ENCODE measurements at places on chromosomes 12 and 14.
A peak's percentile ranks its signal among the peaks of the same experiment; 100 is the strongest.

GRCh38 chr12:53098354-53098981, 1.0 kb downstream of the IGFBP6 start:
- DNase-seq, result peak; percentile 79

- no peak for DNase-seq
These were observed 234.9 kb upstream of the PLEKHG7 start for GRCh38 chr12:92467886-92468285.

GRCh38 chr14:33642080-33642479, 308.8 kb downstream of the EGLN3 start:
- DNase-seq, result no peak

DNA sequence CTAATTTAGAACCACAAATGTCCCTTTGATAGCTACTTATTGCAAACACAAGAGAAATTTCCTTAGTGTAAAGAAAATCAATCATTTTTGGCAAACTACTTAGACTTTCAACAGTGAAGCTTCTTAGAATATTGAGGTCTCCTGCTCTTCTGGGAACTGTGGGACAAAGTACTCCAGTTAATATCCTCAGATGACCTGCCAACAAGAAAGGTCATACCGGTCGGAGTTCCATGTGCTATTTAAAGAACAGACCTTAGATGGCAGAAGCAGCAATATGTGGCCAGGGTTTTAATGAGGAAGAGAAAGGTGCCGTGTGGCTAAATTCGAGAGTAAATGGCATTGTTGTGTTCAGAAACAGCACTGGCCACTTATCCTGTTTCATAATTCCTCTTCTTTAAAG, 114.7 kb upstream of the AMIGO2 start:
- DNase-seq, result no peak

- no peak for DNase-seq
These were observed 73.6 kb downstream of the TMTC1 start for GRCh38 chr12:29710104-29710503.

DNA sequence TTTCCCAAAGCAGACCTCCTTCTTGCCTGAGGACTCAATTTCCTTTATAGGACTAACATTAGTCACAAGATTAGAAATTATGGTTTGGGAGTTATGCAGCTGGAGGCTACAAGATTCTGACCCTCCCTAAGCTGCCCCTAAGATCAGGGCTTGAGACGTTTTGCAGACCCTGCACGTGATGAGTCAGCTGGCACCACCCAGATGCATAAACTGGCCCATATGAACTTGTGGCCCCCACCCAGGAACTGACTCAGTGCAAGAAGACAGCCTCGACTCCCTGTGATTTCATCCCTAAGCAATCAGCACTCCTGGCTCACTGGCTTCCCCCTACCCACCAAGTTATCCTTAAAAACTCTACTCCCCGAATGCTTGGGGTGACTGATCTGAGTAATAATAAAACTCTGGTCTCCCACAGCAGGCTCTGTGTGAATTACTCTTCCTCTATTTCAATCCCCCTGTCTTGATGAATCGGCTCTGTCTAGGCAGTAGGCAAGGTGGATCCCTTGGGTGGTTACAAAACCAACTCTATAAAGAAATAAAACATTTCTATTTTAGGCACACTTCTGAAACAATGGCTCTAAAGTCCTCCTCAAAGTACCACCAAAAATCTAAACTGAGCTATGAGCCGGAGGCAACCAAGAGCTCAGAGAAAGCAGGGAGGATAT, 233.4 kb downstream of the TMEM132D start:
- DNase-seq, result peak; percentile 23

- DNase-seq, result no peak
These were observed 5.3 kb upstream of the VSIG10 start for GRCh38 chr12:118109088-118109487.

DNA sequence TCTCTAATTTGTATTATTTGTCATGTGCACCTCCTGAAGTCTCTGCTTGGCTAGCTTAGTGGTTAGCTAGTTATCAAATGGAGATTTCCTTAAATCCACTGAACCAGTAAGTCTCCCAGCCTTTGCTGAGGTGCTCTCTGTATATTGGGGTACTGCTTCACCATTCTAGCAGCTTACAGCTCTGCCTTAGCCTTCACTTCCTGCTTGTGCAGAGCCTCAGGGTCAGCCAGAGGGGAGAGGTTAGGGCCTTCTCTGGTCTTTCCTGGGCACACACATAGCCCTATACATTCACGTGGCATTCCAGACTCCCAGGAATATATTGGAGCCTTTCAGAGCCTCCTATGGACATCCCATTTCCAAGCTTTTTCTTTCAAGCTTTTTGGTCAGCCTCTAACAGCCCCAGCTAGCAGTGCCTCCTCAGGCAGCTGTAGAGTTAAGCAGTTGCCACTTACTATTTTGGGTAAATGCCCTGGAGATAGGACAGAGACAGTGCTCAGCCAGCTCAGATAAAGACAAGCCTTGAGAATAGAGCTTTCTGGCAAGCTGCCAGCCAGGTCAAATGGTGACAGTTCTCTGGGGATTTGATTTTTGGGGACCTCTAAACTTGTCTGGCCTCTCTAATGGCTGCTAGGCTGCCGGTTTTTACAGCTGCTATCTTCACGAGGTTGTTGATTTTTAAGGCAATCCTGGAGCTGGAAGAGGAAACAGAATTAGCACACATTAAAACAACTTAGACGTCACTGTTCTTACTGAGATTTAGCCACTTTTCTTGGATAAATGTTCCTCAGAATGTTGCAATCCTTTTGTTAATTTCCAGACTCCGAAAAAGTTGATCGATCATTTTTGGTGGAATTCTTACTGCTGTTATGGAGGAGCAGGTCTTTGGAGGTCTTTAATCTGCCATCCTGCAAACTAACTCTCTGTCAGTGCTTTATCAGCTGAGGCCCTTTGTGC, 32.9 kb downstream of the FBXW8 start:
- no peak for DNase-seq

GRCh38 chr12:111056618-111057521, 136.5 kb upstream of the MYL2 start:
- no peak for DNase-seq

GRCh38 chr12:116982791-116983411, 72.2 kb downstream of the FBXW8 start:
- peak; percentile 83 for DNase-seq

GRCh38 chr12:85523197-85523596, 243.2 kb downstream of the ALX1 start:
- no peak for DNase-seq

DNA sequence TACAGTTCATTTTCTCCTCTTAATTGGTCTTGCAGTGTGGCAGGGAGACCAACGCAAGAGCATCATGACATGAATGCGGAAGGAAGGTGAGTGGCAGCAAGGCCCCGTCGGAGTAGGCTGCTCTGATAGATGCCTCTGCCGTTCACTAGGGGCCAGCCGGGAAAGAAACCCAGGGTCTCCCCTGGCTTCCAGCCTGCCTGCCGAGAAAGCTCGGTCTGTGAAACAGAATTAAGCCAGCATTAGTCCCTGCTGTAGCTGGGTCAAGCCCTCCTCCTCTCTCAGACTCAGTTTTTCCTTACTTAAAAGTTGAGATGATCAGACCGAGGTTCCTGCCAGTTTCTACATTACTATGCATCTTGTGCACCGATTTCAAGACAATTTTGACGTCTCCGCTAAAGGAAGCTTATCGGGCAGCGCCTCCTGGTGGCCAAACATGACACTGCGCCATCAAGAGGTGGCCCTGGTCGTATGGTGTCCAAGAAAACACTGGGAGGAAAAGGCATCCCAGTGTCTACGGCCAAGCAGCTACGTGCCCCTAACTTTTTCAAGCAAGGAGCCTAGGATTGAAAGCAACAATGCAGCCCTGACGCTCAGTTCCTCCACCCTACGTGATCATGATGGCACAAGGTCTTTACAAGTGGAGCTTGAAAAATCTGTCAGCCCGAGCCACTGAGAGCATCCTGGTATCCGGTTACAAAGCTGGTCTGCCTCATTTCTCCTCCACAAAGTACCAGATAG, 131.6 kb downstream of the KSR2 start:
- peak; percentile 81 for DNase-seq

DNA sequence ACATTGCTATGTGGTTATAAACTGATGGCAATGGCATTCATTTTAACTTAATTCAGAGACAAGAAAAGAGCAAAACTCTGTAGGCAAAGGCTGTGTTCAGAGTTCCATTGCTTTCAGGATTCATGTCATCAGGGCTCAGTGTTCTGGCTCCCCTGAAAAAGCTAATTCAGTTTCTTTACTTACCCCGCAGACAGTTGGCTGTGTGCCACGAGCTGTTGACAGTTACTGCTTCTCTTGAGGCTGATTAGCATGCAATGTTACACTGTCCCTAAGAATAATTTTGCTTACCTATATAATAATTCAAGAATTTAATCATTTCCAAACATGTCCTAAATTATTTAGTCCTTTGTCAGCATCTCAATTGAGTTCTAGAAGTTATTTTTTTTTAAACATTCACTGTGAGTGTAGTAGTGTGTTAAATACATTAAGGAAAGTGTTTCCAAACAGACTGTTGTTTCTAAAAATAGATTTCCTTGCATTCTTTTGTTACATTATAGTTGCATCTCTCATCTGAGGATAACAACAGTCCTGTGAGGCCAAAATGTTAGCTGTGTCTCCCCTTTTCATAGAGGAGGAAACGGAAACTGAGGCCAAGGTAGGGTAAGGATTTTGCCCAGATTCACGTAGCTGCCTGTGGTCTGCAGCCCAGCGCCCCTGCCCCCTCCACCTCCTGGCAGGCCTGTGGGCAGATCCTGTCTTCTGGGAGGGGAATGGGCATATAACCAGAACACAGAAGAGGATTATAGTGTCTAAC, 98.6 kb downstream of the PELI2 start:
- peak; percentile 70 for DNase-seq

- peak; percentile 85 for DNase-seq
These were observed at the start of gene RDH5 for GRCh38 chr12:55720071-55720564. TSS of gene RDH5 (plus strand) at chr12:55720393. CDS start at chr12:55721185, 792 bp downstream.

DNA sequence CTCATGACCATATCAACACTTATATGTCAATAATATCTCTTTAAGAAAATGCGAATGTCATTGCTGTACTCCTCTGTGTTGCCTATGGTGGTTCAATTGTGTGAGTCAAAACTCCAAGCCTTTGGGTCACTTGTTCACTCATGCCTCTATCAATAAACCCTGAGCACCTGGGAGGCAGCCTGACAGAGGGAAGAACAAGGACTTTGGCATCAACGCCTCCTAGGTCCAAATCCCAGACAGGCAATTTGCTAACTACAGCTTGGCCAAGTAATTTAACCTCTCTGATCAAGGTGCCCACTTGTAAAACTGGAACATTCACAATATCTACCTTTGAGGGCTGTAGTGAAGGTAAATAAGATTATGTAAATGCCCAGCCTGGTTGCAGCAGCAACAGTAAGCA, 137.8 kb downstream of the SAMD4A start:
- no peak for DNase-seq

- no peak for DNase-seq
These were observed 19.5 kb downstream of the PIGH start for GRCh38 chr14:67580336-67581171.

GRCh38 chr12:89370850-89371249, 18.5 kb upstream of the DUSP6 start:
- DNase-seq, result no peak

DNA sequence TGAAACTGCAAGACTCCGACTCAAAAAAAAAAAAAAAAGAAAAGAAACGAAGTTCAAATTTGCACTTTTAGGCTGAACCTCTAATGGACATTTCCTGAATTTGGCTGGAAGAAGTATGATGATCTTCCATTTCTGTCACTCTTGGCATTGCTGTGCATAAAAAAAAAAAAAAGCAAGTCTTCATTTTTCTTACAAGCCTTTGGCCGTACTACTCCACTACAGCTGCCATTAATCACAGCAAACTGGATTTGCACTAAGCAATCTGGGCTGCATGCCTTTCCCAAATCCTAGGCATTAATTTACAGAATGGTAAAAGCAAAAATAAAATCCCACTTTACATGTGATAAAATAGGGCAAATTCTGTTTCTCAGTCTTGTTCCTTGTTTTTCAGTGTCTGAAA, 7.1 kb downstream of the CSRP2 start:
- DNase-seq, result no peak
